ENCODE measurements at places on chromosomes 6 and 20.

DNA sequence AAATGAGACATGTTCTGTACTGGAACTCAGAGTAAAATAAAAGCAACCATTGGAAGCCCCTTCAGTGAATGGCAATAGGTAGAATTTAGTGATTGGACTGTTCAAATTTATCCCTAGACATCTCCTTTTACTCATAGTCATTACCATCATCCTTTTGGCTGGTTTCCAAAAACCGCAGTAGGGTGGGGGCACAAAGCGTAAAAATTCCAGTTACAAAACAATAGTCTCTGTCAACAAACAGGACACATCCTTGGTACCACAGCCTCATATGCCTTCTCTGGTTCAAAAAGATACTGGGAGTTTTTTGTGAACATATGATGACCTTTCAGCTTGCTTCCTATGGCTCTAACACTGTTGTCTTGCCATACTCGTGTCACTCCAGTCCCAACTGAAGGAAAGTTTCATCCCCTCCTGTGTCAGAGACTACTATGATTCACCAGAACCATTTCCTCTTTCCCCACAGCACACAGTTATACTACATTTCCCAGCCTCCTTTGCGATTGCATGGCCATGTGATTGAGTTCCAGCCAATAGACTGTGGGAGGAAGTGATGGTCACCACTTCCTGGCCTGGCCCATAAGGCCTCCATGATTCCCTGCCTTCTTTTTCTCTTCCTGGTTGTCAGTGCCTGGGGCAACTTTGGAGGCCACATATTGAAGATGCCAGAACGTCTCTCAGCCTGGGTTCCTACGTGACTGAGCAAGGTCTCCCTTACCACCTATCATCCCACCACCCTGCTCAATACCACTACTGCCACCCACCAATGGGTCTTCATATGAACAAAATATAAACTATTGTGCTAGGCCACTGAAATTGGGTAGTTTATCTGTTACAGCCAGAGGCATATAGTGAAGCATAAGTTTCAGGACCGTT, 162.4 kb downstream of the ID4 start:
- DNase-seq = peak; percentile 25

DNA sequence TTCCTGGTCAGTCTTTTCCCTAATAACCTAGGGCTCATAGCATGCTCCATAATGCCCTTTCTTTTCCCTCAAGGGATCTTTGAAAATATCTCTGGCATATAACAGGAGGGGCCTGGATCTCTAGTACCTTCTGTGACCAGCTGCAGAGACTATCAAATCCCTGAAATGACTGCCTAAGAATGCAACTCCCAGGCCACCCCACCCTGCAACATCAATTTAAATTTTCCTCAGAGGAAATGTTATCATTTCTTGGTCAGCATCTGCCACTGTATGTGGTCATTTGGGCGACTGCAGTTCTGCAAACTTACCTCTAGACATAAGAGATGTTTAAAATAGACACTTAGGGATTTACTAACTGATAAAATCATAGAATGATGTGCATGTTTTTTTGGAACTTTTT, 200.2 kb downstream of the KCNQ5 start:
- no peak for DNase-seq

DNA sequence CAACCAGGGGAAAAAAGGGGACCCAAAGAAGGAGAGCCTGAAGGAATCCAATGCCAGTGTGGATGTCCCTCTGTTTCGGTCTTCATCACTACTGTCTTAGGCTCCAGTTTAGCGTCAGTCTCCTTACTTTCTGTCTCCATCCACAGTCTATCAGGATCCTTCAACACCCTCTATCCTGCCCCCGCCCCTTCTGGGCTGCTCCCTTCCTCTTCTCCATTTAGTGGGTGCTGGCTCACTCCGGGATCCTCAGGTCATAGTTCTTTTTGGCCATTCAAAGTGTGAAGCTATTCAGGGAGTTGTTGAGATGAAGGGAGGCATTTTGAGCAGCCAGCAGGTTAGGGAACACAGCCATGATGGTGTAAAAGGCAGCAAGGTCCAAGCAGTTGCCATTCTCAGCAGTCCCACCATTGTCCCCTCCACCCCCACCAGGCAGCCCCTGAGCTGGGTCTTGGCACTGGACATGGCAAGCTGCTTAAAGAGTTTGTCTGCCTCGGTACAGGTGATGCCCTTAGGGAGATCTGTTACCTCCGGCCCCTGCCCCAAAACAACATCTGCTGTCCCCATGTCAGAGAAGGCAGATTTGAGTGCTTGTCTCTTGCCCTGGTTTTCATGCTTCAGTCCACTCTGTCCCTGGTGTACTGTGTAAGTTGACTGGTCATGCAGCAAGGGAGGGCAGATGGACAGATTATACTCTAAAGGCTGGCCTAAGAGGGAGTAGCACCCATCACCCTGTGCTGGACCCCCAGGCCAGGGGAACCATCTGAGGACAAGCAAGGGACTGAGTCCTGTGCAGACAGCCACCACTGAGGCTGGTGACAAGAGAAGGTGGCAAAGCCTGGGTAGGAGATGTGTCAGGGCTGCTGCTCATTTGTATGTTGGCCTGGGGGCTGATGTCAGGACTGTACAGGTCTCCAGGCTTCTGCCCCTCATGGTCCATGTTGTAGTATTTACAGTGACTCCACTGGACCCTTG, 842.0 kb downstream of the HACE1 start:
- DNase-seq = no peak

DNA sequence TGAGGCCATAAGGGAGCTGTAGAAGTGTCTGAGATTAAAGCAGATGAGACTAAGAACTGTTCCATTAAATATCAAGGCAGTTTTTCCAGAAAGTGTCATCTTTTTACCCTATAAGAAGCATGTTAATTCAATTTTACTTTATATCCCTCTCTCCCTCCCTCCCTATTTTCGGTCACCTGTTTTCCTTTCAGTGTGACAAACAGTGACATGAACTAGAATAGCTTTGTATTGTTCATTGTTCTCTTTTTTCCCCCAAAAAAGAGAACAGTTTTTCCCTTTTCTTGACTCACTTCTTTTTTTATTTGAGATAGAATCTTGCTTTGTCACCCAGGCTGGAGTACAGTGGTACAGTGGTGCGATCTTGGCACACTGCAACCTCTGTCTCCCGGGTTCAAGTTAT, 269.3 kb downstream of the ZFAND3 start:
- DNase-seq = no peak

DNA sequence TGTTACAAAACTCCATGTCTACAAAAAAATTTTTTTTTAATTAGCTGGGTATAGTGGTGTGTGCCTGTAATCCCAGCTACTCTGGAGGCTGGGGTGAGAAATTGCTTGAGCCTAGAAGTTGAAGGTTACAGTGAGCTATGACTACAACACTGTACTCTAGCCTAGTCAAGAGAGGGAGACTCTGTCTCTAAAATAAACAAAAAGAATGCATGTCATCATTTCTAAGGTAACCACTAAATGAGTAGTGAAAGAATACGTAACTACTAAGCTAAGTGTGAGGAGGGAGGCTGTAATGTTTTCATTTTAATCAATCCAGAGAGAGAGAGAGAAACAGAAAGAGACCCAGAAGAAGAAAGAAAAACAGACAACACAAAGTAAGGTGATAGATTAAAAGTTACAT, 9.9 kb downstream of the SYCP2 start:
- DNase-seq = no peak

GRCh38 chr20:62181808-62182207, 1.0 kb upstream of the MTG2 start:
- no peak for DNase-seq

DNA sequence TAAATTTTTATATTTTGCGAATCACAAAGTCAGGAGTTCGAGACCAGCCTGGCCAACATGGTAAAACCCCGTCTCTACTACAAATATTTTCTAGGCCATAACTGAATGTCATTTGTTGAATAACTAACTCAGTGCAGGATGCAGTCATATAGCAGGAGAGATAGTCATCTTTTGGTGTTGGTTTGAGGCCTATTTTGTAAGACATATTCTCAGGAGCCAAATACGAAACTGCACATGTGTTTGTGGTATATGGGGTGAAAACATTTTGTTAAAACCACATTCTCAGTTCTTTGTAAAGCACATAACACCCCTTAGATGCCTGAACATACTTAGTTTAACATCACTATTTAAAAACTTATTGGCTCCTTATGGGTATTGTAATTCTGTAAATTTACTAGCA, 4.7 kb upstream of the ENPP5 start:
- peak; percentile 57 for DNase-seq

- no peak for DNase-seq
Observed at GRCh38 chr6:46390153-46390876, 100.9 kb downstream of the RCAN2 start.

DNA sequence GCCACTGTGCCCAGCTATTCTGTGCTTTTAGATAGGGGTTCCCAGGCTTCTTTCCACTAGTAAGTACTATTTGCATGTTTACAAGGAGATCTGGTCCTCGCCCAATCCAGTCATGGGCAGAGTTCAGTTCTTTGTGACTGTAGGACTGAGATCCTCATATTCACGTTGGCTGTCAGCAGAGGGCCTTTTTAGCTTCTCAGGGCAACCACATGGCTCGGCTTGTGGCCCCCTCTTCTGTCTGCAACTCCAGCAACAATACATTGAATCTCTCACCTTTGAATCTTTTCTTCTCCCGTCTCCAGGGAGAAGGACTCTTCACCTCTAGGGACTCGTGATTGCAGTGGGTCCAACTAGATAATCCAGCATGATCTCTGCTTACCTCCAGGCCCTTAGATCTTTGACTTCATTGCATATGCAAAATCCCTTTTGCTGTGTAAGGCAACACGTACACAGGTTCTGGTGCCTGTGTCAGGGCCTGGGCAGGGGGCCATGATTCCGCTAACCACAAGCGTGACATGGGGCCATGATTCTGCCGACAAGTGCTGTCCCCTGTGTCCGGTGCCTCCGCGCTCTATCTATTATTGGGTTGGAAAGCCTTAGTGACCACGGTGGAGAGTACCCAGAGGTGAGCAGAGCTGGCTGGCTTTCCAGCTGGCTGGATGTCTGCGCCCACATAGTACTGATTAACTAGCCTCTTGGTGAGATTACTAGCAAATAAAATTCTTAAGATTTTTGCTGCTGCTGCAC, 5.1 kb downstream of the CCR6 start:
- no peak for DNase-seq

DNA sequence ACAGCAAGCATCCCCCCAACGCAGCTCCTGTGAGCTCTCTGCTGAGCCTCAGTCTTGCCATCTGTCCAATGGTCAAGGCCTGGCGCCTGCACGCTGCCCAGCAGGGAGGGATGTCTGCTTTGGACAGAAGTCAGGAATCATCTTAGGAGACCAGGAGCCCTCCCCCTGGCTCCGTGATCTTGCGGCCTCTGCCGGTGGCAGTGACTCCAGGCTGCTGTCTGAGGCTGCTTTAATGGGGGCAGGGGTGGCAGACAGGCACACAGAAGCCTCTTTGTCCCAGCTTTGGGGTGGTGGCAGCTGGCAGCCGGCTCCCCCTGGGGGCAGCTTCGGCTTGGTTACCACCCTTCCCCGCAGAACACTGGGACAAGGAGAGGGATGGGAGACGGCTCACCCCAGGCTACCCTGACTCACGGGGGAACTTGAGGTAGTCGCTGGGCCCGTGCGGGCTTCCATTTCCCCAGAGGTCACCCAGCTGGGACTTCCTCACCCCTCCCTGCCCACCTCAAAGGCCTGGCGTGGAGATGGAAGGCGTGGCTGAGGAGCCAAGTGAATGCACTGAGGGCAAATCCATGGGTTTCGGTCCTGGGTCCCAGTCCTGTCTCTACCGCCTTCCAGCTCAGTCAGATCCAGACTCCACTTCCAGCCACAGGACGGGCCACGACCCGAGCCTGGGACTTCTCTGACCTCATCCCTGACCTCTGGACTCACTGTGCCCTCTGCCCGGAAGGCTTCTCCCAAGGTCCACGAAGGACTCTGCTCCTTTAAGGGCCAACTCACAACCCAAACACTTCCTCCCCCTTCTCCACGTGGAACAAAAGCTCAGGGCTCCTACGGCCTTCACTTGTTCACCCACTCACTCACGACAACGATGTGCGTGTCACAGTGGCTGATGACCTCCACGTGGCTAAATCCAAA, 14.8 kb downstream of the PEDS1 start:
- no peak for DNase-seq

GRCh38 chr20:48615871-48616270, 211.9 kb downstream of the PREX1 start:
- DNase-seq = no peak

GRCh38 chr20:63070771-63071540, 64.2 kb upstream of the BHLHE23 start:
- no peak for DNase-seq

GRCh38 chr6:131749023-131749422, 38.2 kb upstream of the CTAGE9 start:
- no peak for DNase-seq

DNA sequence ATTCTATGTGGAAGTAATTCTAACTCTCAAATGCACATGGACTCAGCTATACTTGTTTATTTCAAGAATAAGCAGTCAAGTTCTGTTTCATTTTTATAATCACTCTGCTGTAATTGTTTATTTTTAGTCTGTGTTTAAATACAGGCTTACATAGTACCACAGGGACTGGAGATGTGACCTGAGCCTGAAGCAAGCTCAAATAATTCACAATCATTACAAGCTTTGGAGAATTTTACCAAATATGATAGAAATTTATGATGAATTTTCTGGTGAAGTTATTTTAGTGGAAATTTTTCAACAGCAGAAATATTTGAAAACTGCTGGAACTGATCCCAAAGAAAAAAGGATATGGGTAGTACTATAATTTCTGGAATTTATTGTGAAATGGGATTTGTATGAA, 41.6 kb upstream of the DSE start:
- DNase-seq = no peak

DNA sequence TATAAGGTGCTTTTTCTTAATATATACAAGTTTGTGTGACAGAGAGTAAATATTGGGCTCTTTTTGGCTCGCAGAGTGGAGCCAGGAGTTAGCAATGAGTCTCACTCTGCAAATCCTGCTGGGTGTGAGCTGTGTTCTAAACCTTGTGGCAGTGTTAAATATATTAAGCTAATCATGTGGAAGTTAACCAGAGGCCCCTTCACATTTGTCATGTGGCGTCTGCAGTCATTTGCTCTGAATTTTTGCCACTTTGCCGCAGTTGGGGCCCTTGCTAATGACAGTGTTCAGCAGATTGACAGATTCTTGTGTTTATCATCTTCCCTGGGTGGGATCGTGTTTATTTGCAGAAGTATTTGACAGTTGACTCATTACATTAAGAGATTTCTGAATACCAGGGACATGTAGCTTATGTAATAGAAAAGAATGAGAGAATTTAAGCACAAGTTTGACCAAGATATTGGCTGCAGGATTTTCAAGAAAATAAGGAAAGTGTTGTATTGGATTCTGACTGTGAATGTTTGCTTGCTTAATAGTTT, 37.9 kb downstream of the SPATA2 start:
- no peak for DNase-seq

- no peak for DNase-seq
Observed at GRCh38 chr6:47476781-47477496, 650 bp upstream of the CD2AP start.

DNA sequence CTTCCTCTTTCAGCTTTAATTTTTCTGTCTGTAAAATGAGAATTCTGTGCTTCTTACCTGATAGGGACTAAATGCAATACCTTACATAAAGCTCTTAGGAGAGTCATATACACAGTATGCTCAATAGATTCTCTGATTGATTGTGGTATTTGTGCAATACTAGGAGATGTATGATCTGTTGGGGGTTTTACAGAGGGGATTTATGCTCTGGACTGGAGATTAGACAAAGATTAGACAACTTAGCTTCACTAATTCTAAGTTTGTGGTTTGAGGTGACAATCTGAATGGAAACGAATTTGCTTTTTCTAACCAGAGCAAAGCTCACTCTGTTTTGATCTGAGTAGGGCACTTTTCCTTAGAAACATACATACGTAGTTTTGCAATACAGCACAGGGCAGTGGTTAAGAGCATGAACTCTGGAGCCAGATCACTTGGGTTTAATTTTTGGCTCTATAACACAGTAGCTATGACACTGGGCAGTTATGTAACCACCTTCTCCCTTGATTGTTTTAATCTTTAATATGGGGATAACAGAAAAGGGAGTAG, 126.2 kb downstream of the RNF144B start:
- no peak for DNase-seq
